ENCODE measurements at places on chromosomes 6 and 20. TPM values are rescaled to one million over a fixed set of nuclear protein-coding genes. Genes with fewer than 3 reads are reported as not detected.

The CENPB gene
- total RNA-seq, result 73.1 TPM

The PLCB1 gene
- total RNA-seq, result 0.73 TPM

The COL20A1 gene
- not detected for total RNA-seq

The GLO1 gene
- 106 TPM for total RNA-seq

The MROH8 gene
- 0.98 TPM for total RNA-seq

The JARID2 gene
- total RNA-seq, result 40.3 TPM

The GFOD1 gene
- total RNA-seq, result 2.4 TPM

The CPXM1 gene
- total RNA-seq, result 0.49 TPM

The ZBP1 gene
- 12.5 TPM for total RNA-seq

The TFAP2A gene
- total RNA-seq, result not detected

The SUPT3H gene
- total RNA-seq, result 8.1 TPM

The MLN gene
- total RNA-seq, result not detected

The FRMD1 gene
- not detected for total RNA-seq

The GDAP1L1 gene
- total RNA-seq, result not detected

The NRN1 gene
- total RNA-seq, result 5.8 TPM

The TGM2 gene
- 1.6 TPM for total RNA-seq

The LY6G5B gene
- total RNA-seq, result 27.5 TPM

The PTCHD4 gene
- total RNA-seq, result not detected

The SCUBE3 gene
- not detected for total RNA-seq

The CLPSL2 gene
- not detected for total RNA-seq

The VSX1 gene
- total RNA-seq, result not detected

The ANGPT4 gene
- total RNA-seq, result not detected

The UBE2J1 gene
- 37.8 TPM for total RNA-seq

The ESF1 gene
- 18.2 TPM for total RNA-seq

The MOCS3 gene
- 4.8 TPM for total RNA-seq

The TGM3 gene
- not detected for total RNA-seq

The CYP24A1 gene
- total RNA-seq, result not detected

The BMP5 gene
- total RNA-seq, result not detected

The PROKR2 gene
- not detected for total RNA-seq

The OLIG3 gene
- total RNA-seq, result 0.17 TPM

The LGSN gene
- total RNA-seq, result not detected

The LZTS3 gene
- total RNA-seq, result 0.69 TPM

The PBX2 gene
- 97.7 TPM for total RNA-seq

The LAMA2 gene
- 0.93 TPM for total RNA-seq

The CLVS2 gene
- total RNA-seq, result not detected

The LYRM4 gene
- total RNA-seq, result 25.8 TPM

The ZKSCAN3 gene
- 5.0 TPM for total RNA-seq

The DDRGK1 gene
- total RNA-seq, result 55.2 TPM

The HEBP2 gene
- total RNA-seq, result 28.7 TPM

The PRR3 gene
- 22.1 TPM for total RNA-seq

The PCK1 gene
- total RNA-seq, result not detected

The TMEM200A gene
- 7.4 TPM for total RNA-seq

The SMLR1 gene
- total RNA-seq, result not detected

The ARG1 gene
- not detected for total RNA-seq

The LY86 gene
- total RNA-seq, result 5.8 TPM

The UNC5CL gene
- total RNA-seq, result 2.1 TPM

The PRIM2 gene
- 34.9 TPM for total RNA-seq

The SLC4A11 gene
- total RNA-seq, result 1.9 TPM

The TCP11 gene
- total RNA-seq, result not detected

The ERVFRD-1 gene
- total RNA-seq, result not detected

The KIF6 gene
- 0.10 TPM for total RNA-seq

The BHLHE23 gene
- not detected for total RNA-seq

The ZSCAN16 gene
- total RNA-seq, result 6.6 TPM

The DNMT3B gene
- total RNA-seq, result 1.5 TPM

The TAAR9 gene
- total RNA-seq, result not detected

Measured in T-helper 1 cell treated with Interleukin-12 subunit alpha and Interleukin-12 subunit beta and Interleukin-4 antibody, amounts not matched to agents 30 ng/mL and 1 ng/mL, for 36 hours (primary cell).